Retinal pigment epithelial cell (primary cell): ENCODE measurements at places on chromosomes 12 and 14.

- DNase-seq = no peak
Measured at GRCh38 chr12:41936333-41936732, 208.3 kb downstream of the GXYLT1 start.

DNA sequence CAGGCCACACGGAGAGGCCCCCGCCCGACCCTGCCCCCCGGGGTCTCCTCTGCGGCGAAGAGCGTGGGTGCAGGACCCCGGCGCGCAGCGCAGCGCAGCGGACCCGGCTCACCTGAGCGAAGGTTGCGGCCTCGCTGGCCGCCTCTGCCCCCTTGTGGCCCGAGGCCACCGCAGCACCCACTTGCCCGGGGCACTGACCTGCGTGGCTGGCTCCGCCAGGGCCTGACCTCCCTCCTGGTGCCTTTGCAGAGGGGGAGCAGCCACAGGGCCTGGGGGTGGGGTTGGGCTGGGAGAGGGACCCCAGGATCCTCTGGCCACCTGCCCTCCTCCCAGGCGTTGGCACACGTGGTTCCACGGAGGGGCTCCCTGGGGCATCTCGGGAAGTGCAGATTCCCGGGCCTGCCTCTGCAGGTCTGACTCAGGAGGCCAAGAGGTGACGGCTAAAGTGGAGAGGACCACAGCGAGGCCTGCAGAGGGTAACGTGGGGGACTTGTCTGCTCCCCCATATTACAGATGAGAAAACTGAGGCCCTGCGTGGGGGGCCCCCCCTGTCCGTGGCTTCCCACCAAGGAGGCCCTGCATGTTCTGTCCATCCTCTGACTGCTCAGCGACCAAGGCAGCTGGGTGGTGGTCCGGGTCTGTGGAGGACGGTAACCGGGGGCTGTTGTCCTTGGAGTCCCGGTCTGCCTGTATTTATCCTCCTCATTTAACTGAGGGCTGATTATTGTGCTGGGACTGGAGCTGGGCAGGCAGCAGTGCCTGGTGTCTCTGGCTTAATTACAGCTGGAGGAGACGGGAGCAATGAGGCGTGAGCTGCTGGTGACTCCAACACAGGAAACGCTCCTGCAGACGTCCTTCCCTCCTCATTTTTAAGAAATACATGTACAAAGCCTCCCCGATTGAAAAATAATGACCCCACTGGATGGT lies 67.9 kb upstream of the BEGAIN start:
- no peak for DNase-seq

- no peak for DNase-seq
Measured at GRCh38 chr12:131608740-131609690, 101.9 kb upstream of the SFSWAP start.

GRCh38 chr14:50677527-50678063 lies 9.5 kb upstream of the SAV1 start:
- no peak for DNase-seq

- DNase-seq = no peak
Measured at GRCh38 chr14:73460691-73461127, 2.4 kb upstream of the NUMB start.

- DNase-seq = no peak
Measured at GRCh38 chr14:91313154-91313850, 68.8 kb upstream of the GPR68 start.

DNA sequence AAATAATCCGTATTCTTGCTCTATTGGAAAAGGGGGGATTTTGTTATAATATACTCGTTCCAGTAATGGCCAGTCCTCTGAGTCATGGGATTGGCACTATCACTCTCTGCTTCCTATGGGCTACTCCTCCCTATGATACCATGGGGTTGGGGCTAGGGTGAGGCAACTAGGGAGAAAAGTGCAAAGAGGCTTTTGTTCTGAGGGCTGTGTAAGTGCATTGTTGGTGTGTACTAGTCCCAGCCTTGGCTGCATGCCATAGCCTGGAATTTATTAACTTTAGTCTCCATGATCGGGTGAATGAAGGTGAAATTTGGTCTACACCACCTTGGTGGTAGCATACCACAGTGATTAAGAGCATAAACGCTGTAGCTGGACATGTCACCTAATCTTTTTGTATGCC lies 247.6 kb downstream of the RPAP3 start:
- DNase-seq = peak; percentile 16

DNA sequence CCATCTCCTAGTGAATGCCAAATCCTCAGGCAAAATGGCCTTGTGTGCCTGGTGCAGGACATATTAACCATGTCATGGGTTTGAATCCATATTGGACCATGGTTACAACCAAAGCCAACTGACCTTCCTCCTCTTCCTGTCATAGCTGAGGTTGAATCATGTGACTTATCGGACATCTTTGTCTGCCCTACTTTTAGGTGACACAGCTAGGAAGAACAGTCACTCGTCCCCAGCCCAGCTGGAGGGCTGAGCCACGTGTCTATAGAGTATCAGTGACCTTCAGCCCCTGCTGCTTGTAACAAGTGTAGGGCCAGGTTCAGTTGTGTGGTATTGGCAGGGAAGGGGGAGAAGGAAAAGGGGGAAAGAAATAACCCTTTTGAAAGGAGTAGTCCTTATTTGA lies 225.2 kb downstream of the KTN1 start:
- no peak for DNase-seq

DNA sequence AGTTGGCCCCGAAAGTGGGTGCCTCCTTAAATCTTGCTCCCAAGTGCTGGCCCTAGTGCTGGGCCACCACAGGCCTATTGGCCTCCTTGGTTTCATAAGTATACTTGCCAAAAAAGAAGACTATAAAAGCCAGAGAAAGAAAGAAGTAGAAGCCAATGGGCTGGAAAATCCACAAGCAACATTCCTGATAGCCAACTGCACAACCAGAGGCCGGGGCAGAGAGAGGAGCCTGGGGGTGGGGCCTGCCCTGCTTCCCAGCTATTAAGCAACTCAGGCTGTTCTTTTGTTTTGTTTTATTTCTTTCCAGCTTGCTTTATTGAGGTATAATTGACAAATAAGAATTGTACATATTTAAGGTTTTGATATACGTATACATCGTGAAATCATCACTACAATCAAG lies 177.2 kb upstream of the NTF3 start:
- DNase-seq = no peak
